Liver (tissue), 10 donors: ENCODE measurements at places on chromosomes 3 and 15. TPM values are rescaled to one million over a fixed set of nuclear protein-coding genes. Genes with fewer than 3 reads are reported as not detected.

Gene TEX55
- not detected for total RNA-seq

Gene LCMT2
- 4.3 TPM for total RNA-seq

Gene ATP8B4
- total RNA-seq = 19.7 TPM

Gene GOLGA6L9
- 0.89 TPM for total RNA-seq

Gene THRB
- total RNA-seq = 23.9 TPM

Gene ROBO2
- total RNA-seq = 1.9 TPM

Gene ACTR8
- total RNA-seq = 16.7 TPM
